ENCODE measurements at places on chromosomes 5 and 9. TPM values are rescaled to one million over a fixed set of nuclear protein-coding genes. Genes with fewer than 3 reads are reported as not detected.

CCDC192 gene
- total RNA-seq, result not detected

STK32A gene
- total RNA-seq, result not detected

SH3RF2 gene
- 0.40 TPM for total RNA-seq

FAM169A gene
- 3.6 TPM for total RNA-seq

DNAI1 gene
- not detected for total RNA-seq

TTC23L gene
- total RNA-seq, result not detected

NPR3 gene
- total RNA-seq, result not detected

CSF2 gene
- 2.9 TPM for total RNA-seq

TAF11L5 gene
- total RNA-seq, result not detected

TRIM32 gene
- total RNA-seq, result 18.3 TPM

GGTA1 gene
- not detected for total RNA-seq

SLC9A3 gene
- total RNA-seq, result 2.2 TPM

PCDHA3 gene
- total RNA-seq, result not detected

BRINP1 gene
- total RNA-seq, result not detected

FOXI1 gene
- not detected for total RNA-seq

TPM2 gene
- 13.4 TPM for total RNA-seq

NLN gene
- 12.4 TPM for total RNA-seq

ADRA1B gene
- not detected for total RNA-seq

SLC12A2 gene
- 16.4 TPM for total RNA-seq

SPATA31E1 gene
- not detected for total RNA-seq

SLC22A5 gene
- 3.6 TPM for total RNA-seq

KCNT1 gene
- not detected for total RNA-seq

TAF11L10 gene
- total RNA-seq, result not detected

PLAC8L1 gene
- 0.47 TPM for total RNA-seq

UBTD2 gene
- 11.5 TPM for total RNA-seq

Measured in activated CD4-positive, alpha-beta T cell treated with anti-CD3 and anti-CD28 coated beads, Interleukin-2, amount 10 ng/mL, durations not matched to agents 7 days and 5 days (primary cell).